ENCODE measurements at places on chromosomes 2 and 18.
A peak's percentile ranks its signal among the peaks of the same experiment; 100 is the strongest.

- DNase-seq: no peak
Observed at GRCh38 chr18:44562986-44563385, 117.7 kb upstream of the SETBP1 start.

DNA sequence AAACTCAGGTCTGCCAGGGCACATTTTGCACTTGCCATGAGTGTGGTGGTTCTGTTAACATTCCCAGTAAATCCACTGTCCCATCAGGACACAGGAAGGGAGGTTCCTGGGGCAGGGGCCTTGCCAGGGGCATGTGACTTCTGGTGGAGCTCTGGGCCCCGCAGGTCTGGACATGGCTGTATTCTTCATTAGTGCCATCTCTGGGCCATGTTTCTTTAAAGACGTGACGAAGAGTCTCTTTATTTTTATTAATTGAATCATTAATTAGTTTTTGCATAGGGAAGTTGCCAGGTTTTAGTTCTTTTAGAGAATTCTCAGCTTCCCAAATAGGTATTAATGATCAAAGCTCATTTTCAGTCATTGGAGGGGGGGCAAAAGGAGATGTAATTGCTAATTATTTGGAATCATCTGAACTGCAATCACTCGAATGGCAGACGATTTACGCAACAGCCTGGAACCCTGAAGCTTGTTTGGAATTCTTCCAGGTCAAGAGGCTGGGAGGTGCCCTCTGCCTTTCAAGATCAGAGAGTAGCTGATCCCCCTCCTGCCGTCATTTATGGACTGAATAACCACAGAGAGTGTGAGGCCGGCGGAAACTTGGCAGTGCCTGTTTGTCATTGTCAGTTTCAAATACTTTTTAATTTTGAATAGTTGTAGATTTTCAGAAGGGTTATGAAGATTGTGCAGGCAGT, 106.2 kb downstream of the RTP5 start:
- DNase-seq: no peak

DNA sequence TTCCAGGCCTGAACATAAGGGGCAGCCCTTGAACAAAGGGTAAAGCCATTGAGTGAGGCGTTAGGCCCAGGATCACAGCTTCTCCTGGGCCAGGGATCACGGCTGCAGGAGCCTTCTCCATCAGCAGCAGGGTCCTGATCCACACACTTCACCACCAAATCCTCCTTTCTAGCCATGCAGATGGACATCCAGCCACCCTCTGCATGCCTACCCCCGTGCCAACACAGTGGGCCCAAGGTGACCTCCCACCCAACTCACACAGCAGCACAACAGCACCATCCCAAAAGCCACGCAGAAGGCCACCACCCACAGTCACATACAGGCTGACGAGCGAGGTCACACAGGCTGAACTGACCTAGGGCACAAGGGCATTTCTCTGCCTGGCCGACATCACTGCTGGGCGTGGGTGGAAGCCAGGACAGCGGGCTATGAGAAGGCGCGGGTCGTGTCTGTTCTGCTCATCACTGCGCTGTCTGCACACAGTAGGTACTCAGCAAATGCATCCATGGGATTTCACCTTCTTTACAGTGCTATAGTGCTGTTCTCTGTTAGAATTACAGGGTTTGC, 31.2 kb downstream of the TFCP2L1 start:
- no peak for DNase-seq

- DNase-seq: no peak
Observed at GRCh38 chr2:36664696-36665076, 31.8 kb upstream of the VIT start.

GRCh38 chr2:82182270-82182669, 1877.7 kb upstream of the LRRTM1 start:
- DNase-seq: no peak

GRCh38 chr2:37877457-37878315, 47.4 kb upstream of the RMDN2 start:
- peak; percentile 56 for DNase-seq

- no peak for DNase-seq
Observed at GRCh38 chr2:72114693-72115051, 33.0 kb downstream of the CYP26B1 start.

GRCh38 chr2:85189606-85190270, 56.5 kb downstream of the TCF7L1 start:
- no peak for DNase-seq

DNA sequence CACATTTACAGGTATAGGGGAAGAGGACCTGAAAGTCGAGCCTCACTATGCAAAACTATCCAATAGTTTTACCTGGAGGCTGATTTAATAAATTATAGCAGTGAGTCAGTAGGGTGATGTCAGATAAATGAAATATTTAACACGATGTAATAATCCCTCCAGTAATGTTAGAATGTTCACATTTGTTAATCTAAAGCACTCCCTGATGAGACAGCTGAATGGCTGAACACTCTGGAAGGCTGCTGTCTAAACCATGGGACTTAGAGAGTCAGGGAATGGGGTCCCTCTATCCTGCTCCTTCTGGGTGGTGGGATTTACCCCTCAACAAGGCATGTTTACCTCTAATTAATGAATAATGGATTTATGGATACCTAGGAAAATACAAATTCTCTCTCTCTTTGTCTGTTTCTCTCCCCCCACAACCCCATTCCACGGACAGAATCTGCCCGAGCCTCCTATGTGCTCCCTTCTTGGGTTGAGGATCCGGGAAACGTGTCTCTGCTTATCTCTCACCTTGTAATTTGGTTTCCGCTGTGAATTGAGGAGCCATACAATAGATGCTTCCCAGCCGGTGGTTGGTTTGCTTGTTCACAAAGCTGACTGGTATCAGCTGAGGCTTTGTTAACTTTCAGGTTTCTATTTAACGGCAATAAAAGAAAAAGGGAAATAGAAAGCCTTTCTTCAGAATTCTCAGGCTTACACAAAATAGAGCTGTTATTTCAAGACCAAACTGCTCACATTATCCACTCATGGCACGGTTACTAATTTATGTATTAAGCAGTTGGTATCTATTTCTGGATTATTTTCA, 25.9 kb downstream of the LRRC30 start:
- no peak for DNase-seq

DNA sequence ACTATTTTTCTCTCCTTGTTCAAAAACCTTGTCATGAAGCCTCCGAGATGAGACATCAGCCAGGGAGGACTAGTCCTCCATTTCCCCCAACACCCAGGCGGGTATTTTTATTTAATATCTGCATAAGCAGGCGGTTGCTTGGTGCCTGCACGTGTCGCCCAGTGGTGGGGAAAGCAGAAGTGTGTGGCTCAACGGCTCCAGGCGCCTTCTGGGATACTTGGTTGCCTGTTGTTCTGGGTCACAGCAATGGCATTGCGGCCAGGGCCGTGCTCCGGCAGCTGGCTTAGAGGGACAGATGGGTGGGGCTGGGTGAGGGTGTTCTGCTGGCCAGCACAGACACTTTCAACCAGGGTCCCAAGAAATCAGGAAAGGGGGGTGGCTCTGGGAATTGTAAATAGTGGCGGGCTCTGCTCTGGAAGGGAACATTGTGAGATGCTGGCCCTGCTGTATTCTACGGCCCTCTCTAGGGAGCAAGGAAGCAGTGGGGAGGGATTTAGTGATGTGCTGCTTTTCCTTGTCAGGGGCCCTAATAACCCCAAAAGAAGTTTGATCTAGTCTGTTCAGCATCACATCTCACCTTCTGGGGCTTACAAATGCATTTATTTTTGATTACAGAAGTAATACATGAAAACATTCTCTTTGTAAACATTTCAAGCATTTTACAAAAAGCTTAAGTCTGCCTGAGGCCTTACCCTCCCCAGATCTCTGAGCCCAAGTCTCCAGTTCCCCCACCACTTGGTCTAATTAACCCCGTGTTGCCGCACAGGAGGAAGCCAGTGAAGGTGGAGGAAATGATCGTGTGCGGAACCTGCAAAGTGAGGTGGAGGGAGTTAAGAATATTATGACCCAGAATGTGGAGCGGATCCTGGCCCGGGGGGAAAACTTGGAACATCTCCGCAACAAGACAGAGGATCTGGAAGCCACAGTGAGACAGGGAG, 1.1 kb downstream of the VAMP8 start:
- no peak for DNase-seq

- DNase-seq: no peak
Observed at GRCh38 chr2:50368361-50368760, 663.6 kb downstream of the NRXN1 start.

GRCh38 chr18:50334546-50335152, 40.2 kb upstream of the SKA1 start:
- no peak for DNase-seq

Measured in naive thymus-derived CD4-positive, alpha-beta T cell (primary cell).